ENCODE measurements at places on chromosomes 7 and 10.

DNA sequence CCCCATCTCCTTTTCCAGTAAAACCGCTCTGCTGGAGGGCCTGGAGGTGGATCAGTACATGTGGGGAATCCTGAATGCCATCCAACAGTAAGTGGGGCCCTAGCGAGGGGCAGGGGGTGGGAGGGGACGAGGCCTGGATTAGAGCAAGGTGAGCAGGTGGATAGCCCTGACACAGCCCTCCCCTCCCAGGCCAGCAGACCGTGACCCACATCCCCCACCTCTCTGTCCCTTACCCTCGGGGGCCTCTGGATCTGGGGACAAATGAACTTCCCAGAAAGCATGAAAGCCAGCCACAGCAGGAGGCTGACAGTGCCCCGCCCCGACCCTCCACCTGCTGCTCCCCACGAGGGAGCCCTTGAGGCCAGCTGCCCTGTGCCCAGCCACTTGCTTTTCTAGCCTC, 41.8 kb upstream of the PPIF start:
- DNase-seq: no peak

GRCh38 chr7:27897441-27897847, 157.5 kb downstream of the TAX1BP1 start:
- DNase-seq: no peak

GRCh38 chr10:132849546-132850031, 63.6 kb upstream of the NKX6-2 start:
- no peak for DNase-seq

DNA sequence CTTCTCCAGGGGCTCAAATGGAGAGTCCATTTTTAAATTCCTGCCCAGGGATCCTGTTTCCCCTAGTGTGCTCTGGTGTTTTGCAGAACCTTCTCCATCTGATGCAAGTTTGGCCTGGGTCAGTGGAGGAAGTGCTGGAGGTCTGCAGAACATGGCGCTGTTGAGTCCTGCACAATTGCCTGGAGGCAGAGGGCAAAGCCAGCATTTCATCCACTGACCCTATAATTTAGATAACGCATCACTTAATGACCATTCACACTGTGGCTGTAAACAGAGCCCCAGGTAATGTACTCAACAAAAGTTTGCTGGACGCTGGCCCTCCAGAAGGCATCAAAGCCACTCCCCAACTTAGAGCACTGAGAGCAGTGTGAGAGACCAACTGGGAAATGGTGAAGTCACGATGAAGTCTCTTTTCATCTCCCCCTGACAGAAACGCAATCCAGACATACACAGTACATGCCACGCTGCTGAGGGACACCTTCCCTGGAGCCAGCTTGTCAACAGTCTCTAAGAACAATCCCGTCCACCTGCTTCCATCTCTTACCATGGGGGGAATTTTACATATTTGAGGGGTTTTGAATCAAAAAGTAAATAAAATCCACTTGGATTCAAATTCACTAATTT, 13.4 kb downstream of the C10orf71 start:
- no peak for DNase-seq

DNA sequence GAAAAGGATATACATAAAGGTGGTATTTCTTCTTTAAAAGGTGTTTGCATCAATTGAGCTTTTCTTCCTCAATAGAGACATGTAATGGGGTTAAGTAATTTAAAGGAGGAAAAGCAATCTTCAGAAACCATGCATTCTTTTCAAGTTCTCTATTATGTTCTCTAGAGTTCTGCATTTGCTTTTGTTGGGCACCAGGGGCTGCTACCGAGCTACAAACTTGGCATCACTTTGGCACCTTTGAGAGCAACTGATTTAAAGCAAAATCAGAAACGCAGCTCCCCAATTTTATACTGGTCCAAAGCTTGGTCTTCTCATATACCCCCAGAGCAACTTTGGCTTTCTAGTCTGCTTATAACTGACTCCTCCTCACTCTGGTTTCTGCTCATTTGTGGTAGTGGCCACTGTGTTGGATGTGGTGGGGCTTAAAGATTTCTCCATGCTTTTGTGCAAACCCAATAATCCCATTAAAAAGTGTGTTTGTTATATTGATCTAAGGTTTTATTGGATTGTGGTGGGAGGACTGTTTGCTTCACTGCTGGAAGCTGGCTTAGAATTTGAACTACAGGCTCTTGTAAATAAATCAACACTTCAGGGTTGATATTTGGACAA, 712.1 kb downstream of the PHTF2 start:
- no peak for DNase-seq

- no peak for DNase-seq
Measured at GRCh38 chr10:63703740-63704345, 182.6 kb downstream of the REEP3 start.

DNA sequence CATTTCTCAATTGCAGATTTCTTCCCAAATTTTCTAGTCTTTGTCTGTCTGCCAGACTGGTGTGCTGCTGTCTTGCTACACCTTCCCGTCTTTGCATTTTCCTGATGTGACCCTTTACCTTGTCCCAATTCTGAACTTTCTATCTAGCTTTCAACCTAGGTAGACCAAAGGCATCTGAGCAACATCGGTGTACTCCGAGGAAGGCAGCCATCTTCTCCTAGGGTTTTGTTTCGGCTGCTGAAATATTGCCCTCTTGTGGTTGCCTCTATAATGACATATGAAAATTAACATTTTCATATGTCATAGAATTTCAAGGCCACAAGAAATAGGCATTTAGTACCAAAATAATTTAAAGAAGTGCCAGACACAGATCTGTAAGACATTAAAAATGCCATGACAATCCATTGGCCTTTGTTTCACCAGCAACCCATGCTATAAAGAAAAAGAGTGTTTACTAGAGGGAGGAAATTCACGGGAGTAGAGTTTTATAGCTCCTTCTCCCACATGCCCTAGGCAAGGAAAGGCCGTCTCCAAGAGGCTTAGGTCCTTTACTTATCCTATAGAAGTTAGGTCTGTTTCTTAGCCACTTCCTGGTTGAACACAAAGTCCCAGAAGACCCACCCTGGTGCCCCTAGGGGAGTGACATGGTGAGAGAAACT, 23.4 kb downstream of the OR9A2 start:
- DNase-seq: no peak

- DNase-seq: peak; percentile 68
Measured at GRCh38 chr10:63630085-63630930, 109.1 kb downstream of the REEP3 start.

- no peak for DNase-seq
Measured at GRCh38 chr10:95284807-95285206, 6.0 kb downstream of the PDLIM1 start.

DNA sequence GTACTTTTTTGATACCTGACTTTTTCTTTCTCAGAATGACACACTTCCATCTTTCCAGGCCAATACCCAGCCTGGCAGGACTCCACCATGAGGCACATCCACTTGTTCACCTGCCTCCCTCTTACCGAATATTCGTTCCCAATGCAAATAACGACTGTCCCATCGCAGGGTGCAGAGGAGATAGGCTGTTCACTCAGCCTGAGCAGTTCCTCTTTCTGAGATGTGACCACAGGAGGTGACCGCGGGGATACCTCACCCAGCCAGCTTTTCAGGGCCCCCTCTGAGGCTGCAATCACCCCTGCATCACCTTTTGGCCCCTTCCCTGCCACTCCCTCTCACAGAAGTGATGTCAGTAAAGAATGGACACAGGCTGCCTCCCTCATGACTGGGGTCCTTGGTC, 28.3 kb downstream of the PTPRN2 start:
- no peak for DNase-seq

GRCh38 chr7:42573881-42574672, 337.1 kb upstream of the GLI3 start:
- no peak for DNase-seq

GRCh38 chr7:1647961-1648672, 22.0 kb upstream of the ELFN1 start:
- no peak for DNase-seq

DNA sequence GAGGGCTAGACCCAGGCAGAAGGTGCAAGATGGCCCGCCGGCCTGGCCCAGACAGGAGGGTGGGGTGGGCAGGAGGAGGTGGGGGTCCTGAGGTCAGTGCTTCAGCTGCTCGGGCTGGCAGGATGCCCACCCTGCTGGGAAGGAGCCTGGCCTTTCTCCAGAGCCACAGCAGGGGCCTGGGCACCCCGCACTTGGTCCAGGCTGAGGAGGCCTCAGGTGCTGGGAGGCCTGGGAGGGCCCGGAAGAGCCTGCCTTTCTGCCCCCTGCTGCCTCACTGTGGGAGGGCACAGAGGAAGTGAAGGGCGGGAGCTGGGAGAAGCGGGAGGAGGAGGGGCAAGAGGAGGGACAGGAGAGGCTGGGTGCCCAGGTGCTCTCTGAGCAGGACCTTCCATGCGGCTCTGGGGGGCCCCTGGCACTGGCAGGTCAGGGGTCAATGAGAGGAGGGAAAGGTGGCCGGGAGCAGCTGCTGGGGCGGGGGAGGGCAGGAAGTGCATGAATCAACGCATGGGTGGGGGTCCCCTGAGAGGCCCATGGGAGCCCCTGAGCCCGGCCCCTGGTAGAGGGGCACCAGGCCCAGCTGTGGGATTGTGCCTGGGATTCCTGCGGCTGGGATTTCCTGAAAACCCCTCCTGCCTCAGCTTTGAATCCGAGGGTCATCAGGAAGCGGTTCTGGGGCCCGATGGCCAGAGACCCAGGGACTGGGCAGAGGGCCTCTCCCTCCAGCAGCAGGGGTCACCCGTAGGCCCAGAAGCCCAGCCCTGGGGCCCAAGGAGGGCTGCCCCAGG, 49.9 kb downstream of the PWWP2B start:
- DNase-seq: peak; percentile 74

DNA sequence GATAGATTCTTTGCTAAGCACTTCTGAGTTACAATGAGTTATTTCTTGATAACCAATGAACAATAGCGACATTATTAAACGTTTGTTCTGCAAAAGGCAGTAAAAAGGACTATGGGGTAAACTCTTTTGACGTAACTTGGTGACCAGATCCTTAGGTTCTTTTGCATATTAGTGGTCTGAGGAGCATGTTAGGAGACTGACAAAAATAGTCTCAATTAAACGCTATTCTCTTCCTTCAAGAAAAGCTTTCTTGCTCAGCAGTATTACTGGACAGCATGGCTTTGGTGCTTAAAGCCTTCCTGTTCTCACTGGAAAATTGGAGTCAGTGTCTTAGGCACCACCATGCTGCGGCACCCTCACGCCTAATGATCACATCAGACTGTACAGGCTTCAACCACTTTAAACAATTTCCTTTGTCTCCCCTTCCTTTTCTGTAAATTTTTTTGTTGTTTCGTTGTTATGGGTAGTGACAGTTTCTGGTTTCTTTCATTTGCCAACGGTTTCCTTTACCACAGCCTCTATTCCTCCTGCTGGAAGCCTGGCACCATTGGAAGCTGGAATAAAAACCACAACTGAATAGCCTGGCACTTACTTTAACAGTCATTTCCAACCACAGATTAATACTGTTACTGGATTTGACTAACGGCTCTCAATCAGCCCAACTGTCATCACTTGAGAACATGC, 49.2 kb upstream of the FAM133B start:
- no peak for DNase-seq

DNA sequence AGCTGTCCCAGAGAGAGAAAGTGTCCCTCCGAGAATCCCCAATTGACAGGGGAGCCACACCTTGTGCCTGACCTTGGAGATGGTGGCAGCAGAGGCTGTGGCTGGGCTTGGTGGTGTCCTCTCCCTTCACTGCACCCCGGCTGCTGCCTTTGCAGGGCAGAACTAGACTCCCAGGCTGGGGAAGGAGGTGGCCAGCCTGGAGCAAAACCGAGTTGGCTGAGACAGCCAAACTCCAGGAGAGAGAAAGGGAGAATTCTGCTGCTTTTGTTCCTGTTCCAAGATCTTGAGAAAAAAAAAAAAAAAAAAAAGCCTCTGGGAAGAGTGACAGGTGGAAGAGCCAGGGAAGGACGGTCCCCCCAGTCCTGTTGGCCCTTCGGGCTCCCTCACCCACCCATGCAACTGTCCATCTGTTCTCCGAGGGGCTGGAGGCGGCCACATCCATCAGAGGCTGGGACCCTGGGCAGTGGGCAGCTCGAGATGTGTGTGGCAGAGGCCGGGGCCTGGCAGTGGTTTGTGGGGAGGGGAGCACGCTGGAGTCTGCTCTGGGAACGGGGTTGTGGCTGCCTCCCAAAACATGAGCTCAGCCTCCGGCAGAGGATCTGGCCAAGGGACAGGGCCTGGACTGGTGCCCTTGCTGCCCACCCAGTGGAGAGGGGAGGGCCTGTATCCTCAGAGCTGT, 35.5 kb downstream of the CLIP2 start:
- DNase-seq: no peak

GRCh38 chr10:5977471-5978229, at the start of gene IL15RA:
Gene IL15RA, minus strand, starts transcription at chr10:5977543. Its CDS starts 51 bp downstream, at chr10:5977492.
- peak; percentile 85 for DNase-seq

- no peak for DNase-seq
Measured at GRCh38 chr7:13028036-13028824, 340.8 kb downstream of the ARL4A start.

DNA sequence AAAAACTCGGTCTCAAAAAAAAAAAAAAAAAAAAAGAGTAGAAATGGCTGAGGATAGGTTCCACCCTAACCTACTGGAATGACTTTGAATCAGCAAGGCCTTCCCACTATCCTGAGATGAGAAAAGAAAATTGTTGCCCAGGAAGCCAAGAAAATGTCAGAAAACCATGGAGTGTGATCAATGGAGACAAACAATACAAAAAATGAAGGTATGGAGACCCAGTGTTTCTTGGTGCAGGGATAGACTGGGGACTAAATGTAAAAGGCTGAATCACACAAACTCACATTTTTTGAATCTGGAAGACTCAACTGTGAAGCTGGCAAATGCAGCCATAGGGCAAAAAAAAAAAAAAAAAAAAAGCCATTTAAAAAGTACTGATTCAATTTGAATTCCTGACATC, 364.3 kb upstream of the ANKRD30A start:
- DNase-seq: no peak

GRCh38 chr7:21276471-21277035, 151.3 kb upstream of the SP4 start:
- DNase-seq: no peak

DNA sequence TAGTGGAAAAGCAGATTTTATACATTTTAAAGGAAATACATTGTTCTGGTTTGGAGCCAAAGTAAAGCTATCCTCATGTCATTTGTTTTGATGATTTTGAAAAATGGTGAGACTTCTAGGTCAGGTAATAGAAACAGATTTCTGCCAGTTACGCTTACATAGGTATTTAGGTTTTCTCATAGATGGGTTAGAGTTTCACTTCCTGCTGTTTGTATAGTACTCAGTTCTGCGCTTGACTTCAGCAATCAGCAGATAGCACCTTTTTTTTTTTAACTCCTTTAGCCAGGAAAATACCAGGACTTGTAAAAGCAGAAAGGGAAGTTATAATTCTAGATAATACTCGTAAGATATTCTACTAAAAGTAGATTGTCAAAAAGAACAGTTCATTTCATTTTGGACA, 209.8 kb upstream of the POM121L12 start:
- DNase-seq: no peak

- no peak for DNase-seq
Measured at GRCh38 chr10:78319841-78320240, 286.2 kb downstream of the RPS24 start.
